ENCODE measurements at places on chromosomes 6 and 20.

- no peak for DNase-seq
These were observed 11.7 kb downstream of the TPD52L1 start for GRCh38 chr6:125165256-125165655.

DNA sequence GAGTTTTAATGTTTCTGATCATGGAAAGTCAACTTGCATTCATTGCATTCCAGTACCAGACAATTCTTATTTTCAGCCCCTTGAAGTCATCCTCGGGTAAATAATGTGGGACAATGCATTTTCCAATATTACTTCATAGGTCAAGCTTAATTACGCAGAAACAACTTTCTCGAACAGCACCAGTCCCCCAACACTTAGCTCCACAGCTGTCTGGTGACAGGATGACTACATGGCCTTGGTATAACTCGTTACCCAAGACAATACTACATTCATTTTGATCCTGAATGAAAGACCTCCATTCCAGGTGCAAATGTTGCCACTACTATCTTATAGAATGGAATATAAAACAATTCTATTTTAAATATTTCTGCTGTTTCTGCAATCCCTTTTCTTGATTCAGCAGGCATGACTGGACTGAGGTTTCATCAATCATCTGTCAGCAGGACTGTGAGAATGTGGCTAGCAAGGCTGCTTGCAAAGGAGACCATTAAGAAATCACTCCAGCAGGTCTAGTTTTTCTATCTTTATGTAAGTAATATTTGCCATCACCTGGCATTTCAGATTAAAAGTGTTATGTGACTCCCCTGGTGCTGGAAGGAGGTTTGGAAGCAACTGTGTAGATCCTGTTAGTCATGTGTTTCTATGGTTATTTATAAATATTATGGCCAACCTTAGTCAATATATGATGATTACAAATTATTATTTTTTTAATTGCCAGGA lies 147.9 kb downstream of the HAO1 start:
- DNase-seq = no peak

DNA sequence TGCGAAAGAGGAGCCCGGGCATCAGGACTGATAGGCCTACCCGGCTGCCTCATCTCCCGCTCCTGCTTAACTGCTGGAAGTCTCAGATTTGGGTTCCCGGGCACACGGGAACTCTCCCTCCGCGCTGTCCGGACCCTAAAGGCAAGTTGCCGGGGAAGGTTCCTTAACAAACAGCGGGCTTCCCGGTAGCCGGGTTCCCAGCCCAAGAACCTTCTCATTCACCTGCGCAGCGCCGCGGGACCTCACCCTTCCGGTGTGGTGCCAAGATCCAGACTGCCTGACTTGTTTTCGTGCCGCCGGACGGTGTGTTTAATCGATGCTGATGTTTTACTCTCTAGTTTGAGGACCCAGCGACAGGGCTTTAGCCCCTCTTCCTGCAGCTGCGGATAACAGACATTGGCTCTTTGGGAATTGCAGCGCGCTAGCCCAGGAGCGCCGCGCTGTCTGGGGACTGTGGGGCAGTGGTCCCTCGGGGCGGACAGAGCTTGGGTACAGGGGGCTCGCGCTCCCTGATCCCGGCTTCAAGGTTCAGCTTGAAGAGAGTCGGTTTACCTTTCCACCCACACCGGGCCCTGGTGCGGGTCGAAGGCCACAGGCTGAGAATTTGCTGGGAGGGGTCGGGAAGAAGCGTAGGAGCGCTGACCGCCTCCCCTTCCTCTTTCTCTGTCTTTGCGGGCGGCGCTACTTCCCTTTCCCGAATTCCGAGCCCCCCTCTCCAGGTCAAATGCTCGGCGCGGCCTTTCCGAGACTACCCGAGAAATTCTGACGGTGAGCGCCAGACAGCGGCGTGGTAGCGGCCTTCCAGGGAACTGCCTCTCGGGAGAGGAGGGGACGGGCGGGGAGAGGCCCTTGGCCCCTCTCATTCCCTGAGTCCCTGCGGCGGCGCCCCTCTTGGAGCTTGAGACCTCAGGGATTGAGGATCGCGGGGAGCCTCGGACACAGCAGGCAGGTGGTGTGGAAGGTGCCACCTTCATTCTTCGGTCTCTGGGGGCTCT lies 17.2 kb downstream of the ABT1 start:
- no peak for DNase-seq

GRCh38 chr6:90403489-90404381 lies 107.1 kb upstream of the BACH2 start:
- no peak for DNase-seq

DNA sequence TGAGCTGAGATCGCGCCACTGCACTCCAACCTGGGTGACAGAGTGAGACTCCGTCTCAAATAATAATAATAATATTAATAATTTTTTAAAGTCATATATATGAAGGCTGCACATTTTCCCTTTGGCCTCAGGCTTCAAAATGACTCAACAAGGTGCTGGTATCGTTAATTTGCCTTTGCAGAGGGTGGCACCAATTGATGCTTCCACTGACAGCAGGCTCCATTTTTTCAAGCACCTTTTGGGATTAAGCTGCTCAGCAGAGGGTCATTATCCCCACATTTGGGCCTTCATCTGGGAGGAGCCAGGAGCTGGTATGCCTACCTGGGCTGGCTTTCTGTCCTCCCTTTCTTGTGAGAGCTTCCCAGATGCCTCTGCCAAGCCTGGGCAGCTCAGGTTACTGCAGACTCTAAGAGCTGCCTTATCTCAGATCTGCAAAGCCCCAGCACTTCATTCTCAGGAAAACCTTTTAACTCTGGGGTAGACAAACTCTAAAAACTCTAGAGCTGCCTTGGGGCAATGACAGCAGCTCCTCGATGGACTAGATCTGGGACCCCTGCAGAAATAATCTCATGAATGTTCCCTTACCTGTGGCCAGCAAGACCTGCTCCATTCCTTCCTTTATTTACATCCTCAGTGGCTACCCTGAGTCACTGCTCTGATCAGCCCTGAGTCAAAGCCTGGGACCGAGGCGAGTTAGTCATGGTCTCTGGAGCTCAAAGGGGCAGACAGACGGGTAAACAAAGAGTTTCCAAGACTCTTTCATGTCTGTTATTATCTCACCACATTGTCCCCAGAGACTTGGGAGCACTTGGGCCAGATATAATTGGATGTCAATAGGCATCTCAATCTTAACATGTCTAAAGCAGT lies 80.0 kb upstream of the EYA2 start:
- no peak for DNase-seq

DNA sequence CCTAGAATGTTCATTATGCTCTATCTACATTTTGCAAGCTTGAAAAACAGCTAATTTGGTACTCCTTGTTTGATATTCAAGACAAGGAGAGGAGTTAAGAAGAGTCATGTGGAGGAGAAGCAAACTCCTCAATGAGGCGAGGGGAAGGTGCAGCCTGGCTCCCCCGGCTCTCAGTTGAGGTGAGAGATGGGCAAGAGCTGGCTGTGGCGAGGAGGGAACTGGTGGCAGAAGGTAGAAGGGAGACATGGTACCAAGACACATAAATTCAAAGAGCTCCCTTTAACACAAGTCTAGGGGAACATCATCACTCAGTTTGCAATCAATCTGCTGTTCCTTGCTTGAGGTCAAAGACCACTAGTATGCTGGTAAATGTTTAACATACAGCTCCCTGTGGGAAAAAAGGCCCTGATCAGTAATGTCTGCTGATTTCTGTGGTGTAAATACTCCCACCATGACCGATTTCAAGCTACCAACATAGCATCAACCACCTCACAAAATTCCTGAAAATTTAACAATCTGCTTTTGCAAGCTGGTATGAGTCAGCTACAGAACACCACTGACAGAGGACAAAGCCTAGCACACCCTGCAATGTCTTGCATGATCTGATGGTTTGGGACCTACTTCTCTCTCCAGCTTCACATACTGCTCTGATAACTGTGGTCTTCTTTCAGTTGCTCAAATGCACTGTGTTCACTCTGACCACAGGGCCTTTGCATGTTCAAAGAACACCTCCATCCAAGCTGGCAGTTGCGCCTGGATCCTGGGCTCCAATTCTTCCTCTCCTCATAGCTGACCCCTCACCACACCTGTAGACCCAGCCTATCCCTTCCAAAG lies 516.3 kb upstream of the CHD6 start:
- DNase-seq = no peak

DNA sequence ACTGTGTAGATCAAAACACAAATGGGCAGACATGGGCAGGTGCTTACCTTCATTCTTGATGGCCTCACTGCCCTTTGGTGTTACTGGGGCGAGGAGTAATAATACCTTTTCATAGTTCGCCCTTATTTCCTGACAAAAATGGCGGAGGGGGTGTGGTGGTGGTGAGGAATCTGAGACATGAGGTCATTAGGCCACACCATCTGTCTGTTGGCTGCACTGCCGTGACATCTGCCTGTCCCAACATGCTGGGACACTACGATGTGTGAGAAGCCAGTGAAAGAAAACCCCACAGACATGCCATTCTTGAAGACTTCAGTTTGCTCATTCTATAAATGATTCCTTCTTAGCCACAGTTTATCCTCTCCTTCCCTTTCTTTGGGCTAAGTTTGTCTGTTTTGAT lies 13.4 kb upstream of the MAPRE1 start:
- DNase-seq = no peak

DNA sequence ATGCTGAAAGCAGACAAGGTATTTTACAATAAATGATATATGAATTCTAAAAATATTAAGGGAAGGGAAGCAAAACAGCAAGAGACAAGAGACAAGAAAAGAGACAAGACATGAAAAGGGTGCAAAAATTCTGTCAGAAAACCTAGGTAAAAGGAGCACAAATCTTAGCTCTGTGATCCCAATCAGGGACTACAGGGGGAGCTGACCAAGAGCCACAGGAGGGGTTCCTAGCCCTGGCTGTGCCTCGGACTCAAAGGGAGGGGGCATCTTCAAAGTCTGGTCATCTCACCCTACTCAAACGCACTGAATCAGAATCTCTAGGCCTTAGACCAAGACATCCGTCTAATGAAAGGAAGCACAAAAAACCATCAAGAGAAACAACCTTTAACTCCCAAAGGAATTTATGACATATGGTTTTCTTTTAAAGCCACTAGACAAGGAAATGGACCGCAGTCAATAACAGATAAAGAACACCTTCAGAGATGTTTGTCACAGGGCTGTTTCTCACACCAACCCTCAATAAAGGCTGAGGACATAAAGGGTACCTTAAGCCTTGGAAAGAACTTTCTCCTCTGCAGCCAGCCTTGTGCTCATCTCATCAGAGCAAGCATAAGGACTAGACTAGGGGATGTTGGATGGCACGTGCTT lies 130.4 kb upstream of the CDYL start:
- DNase-seq = no peak

GRCh38 chr20:57392512-57393271 lies 1.5 kb downstream of the RBM38 start:
- peak; percentile 87 for DNase-seq

DNA sequence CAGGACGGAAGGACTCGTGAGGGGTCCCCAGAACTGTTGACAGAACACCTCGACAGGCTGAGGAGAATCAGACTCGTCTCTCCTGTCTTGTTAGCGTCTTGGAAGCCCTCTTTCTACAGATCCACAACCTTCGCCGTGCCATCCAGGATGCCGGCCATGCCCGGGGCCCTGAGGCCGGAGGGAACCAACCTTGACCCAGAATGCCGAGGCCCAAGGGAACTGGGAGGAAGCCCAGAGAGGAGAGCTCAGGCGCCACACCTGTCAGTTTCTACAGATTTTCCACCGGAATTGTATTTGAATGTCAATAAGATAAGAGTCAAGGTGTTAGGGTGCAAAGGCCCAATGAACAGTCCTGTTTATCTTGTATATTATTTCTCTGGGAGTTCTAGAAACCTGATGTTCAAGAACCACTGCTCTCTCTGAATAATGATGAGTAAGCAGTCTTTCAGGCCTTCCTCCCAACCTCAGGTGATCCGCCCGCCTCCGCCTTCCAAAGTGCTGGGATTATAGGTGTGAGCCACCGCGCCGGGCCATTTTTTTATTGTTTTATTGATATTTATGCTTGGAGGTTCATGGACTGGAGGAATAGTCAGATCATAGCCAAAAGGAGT lies 799 bp upstream of the ME1 start:
- DNase-seq = no peak

DNA sequence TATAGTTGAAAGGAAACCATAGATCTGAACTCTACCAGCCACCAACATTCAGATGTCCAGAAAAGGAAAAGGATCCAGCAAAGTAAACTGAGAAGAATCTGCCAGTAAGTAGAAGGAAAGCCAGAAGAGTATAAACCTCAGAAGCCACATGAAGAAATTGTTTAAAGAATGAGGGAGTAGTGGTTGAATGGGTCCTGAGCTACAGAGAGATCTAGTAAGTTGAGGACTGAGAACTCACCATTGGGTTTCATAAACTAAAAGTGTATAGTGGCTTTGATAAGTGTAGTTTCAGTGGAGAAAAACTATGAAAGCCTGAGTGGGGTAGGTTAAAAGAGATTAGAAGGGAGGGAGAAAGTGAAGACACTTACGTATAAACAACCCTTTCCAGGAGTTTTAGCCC lies 32.0 kb upstream of the SUMO4 start:
- DNase-seq = peak; percentile 48

GRCh38 chr6:16473908-16474771 lies 235.8 kb downstream of the GMPR start:
- DNase-seq = no peak

- no peak for DNase-seq
These were observed 87.6 kb upstream of the PMEPA1 start for GRCh38 chr20:57797401-57797800.

DNA sequence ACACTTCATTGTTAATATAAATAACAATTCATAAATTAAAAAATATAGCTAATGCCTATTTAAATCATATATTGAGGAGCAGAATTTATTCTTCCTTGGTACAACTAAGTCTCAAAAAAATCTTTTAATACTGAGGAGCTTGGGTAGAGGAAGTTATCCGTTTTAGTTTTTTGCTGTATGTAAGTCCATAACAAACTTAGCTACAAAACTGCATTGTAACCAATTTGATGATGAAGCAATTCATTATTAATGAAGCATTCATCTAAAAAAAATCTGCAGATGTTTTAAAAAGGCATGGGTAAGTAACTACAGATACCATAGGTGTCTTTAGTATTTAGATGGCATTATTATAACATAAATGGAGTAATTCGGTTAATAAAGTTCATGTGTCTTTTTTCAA lies 1.3 kb downstream of the KHDRBS2 start:
- no peak for DNase-seq
